ENCODE measurements at places on chromosomes 6 and 20.

GRCh38 chr20:25669826-25670422, 26.7 kb downstream of the ZNF337 start:
- DNase-seq = peak; percentile 6

DNA sequence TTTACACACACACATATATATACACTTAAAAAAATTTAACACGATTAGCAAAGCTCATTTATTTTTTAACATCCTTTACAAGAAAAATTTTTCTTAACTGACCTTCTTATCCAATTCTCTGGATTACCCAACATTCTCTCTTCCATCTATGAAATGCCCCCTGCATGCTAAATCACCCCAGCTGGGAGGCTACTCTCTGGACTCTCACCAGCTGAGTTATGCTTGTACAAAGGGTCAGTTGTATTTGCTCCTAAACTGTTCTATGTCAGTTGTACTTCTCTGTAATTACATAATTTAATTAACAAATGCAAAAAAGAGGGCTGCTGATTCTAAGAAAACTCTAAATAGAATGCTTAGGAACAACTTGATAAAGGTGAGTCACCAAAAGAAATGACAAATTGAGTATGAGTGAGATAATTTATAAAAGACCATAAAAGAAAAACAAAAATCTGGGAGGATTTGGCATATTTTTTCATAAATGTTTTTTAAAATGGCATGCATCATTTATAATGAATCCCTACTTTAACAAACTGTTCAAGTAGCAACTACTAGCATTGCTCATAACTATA, 120.5 kb downstream of the KIF13A start:
- peak; percentile 26 for DNase-seq

DNA sequence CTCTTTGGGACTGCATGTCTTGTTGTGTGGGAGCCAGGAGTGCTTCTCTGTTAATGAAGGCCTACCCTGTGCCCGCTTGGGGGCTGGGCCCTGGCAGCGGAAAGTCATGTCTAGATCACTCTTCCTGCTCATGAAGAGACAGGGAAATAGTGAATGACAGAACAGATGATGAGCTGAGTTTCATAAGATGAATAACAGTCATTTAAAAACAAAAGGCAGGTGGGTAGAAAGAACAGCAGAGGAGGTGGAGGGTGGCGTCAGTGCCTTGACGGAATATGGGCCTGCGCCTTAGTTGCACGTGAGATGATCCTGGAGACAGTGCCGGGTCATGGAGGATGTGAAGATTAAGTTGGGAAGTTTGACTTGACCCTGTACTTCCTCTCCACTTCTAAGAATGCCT, 85.5 kb downstream of the ARID1B start:
- no peak for DNase-seq

- DNase-seq = no peak
These were observed 118.4 kb downstream of the BTBD3 start for GRCh38 chr20:12036142-12036541.

DNA sequence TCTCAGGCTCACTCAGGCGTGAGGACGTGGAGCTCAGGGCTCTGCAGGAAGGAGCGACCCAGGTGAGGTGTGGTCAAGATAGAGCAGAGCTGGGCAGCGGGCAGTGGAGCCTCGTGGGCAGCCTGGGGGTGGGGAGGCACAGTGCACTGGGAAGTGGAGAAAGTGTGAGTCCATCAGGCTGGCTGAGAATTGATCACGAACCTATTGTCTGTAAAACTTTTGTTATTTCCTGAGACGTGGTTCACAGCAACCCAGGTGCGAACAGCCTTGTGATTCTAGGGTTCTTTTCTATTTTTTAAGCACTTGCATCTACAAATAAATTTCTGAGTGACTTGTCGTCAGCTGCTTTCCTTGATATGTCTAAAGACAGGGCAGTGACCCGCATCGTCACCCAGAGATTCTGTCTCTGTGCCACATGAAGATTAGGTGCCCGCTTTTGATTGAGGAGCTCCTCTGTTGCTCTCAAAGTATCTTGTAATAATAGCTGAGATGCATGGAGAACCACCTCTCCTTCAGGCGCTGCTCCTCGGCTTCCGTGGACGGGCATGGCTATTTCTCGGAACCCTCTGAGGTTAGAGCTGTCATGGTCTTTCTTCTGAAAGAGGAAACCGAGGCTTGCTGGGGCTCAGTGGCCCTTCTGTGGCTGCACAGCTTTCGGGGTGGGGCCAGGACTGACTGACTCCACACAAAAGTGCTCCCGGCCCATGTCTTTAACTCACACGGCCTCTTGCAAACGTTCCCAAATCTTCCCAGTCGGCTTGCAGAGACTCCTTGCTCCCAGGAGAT, 662 bp upstream of the CCR6 start:
- DNase-seq = no peak

DNA sequence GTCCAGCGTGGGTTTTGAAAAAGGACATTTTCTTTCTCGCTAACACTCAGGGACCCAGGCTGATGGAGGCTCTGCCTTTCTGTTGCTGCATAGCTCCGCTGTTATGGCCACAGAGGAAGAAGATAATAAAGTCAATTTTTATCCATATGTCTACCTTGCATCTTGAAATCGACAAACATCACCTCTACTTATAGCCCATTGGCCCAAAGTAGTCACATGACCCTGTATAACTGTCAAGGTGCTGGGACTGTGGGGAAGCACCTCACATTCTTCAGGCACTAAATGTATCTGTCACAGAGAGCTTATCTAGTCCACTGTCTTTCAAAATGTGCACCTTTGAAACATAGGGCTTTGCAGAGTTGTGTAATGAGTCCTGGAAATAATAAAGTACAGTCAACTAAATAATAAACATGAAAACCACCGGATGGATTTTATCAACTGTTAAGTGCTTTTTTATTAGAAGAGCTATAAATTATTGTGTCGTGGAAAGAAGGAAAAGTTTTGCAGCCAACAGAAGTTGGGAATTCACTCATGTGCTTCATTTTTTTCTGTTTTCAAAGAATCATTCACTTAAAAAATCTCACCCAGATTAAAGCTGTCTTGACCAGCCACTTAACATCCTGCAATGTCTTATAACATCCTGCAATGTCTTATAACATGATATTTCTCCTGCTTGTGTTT, 47.7 kb upstream of the RCAN2 start:
- DNase-seq = no peak

GRCh38 chr20:52004715-52005114, 186.9 kb downstream of the ZFP64 start:
- no peak for DNase-seq

GRCh38 chr6:38175786-38176185, 356.3 kb downstream of the ZFAND3 start:
- DNase-seq = no peak

DNA sequence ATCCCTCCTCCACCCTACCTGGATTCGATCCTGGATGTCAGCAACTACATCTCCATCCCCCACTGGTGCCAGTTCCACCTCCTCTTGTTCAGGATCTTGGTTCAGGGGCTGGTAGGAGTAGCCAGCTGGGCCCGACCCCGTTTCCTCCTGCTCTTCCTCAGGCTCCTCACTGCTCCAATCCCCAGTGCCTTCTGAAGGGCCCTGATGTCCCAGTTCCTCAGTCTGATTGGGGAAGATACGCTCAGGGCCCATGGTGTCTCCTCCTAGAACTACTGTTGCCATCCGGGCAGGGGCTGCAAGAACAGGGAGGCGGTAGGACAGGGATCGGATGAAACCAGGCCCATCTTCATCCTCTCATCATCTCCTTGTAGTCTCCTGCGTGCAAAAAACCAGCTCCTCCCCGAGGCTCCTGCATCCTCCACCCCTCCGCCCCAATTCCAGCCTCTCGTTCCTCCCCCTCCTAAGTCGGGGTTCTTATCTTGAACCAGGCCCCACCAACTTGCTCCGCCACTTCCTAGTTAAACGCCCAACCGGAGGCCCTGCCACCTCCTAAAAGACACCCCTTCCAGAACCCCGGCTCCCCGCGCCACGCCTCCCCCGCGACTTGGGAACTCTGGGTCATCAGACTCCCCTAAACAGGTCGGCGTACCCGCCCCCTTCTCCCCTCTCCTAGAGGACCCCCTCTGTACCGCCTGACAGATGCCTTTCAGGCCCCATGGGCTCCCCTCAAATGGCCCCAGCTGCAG, 476 bp downstream of the MEA1 start:
- peak; percentile 17 for DNase-seq

- DNase-seq = no peak
These were observed 69.9 kb upstream of the POU3F2 start for GRCh38 chr6:98764373-98764911.
